ENCODE measurements at places on chromosomes 4 and X. TPM values are rescaled to one million over a fixed set of nuclear protein-coding genes. Genes with fewer than 3 reads are reported as not detected.
A peak's percentile ranks its signal among the peaks of the same experiment; 100 is the strongest.

GABRG1 gene
- not detected for total RNA-seq

SOWAHB gene
- total RNA-seq, result not detected

PROM1 gene
- 0.22 TPM for total RNA-seq

TSPAN6 gene
- not detected for total RNA-seq

MEPE gene
- total RNA-seq, result not detected

COMMD8 gene
- 21.6 TPM for total RNA-seq

ADRA2C gene
- total RNA-seq, result not detected

SLC6A14 gene
- not detected for total RNA-seq

DGKK gene
- not detected for total RNA-seq

SHOX gene
- total RNA-seq, result not detected

USP17L25 gene
- total RNA-seq, result not detected

DNA sequence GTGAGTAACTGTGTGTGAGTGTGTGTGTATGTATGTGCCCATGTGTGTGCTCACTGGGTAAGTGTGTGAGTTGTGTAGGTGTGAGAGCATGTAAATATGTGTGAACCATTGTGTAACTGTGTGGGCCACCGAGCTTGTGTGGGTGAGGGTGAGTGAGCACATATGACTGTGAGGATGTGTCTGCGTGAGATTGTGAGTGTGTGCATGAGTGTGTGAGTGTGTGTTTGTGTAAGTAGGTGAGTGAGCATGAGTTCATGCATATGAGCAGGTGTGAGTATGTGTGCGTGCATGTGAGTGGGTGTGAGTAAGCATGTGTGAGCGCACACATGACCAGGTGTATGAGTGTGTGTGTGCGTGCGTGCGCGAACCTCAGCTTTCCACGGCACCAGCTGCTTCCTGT is 1.4 kb upstream of the ATP2B3 start:
- DNase-seq, result no peak

- DNase-seq, result peak; percentile 20
Observed at GRCh38 chrX:150548684-150549083, 19.7 kb upstream of the MTM1 start.

- DNase-seq, result no peak
Observed at GRCh38 chr4:110107866-110108265, 90.5 kb downstream of the ELOVL6 start.

GRCh38 chr4:69760455-69760854 is at the start of gene SULT1B1:
Gene SULT1B1, minus strand, starts transcription at chr4:69760620. Its CDS starts 5,403 bp downstream, at chr4:69755217.
- DNase-seq, result peak; percentile 52

DNA sequence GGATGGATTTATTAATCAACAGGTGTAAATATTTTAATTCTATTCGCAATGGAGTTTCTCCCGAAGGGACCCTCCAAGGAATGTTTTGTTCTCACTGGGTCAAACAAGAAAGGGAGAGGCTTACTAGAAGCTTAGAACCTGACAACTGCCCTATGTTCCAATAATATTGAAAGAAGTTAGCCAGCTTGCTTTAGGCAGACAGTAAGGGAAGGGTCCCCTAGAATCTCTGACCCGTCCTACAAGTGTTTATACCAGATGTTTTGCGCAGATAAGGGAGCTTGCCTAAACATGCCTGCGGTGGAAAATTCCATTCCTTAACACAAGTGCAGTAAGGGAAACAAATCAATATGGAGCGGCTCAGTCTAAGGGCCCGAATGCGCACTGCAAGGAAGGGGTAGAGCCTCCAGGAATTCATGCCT is 17.7 kb downstream of the IL21 start:
- DNase-seq, result no peak

GRCh38 chr4:41683326-41683725 is 65.2 kb downstream of the PHOX2B start:
- DNase-seq, result no peak

DNA sequence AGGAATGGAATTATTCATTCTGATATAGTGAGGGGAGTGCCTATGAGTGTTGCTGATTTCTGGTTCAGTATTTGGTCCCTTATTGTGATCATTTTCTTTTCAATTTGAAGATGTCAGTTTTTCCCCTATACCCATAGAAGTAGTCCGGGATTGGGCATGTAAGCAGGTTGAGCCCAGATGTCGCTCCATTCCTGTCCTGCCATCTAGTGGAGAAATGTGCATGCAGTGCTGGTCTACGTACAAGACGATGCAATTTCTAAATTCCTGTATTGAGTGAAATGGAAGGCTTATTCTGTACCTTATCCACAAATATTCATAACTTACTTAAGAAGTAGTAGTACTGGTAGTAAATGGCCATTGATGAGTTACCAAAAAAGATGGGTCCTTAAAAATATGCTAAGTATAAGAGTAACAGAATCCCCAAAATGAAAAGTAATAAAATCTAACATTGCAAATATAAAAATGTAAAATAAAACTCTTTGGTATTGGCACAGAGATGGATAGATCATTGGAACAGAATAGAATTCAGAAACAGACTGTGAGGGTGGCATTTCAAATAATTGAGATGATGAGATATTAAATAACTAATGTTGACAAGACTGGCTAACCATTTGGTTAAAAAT is 60.9 kb downstream of the UGT8 start:
- peak; percentile 27 for DNase-seq

DNA sequence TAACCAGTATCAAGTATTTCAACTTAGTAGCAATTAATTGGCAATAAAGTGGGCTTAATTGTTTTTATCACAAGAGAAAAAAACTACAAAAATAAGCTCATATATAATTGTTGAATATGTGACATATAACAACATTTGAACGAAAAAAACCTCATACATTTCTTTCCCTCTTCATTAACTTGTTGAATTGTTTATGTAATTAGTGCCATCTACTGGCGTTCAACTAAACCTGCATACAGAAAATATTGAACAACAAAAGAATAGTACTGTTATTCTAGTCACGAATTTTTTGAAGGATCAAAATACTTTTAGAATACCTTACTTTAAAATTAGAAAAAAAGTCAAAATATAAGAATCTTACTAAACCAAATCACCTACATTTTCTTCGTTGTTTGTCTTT is 586.5 kb upstream of the FTHL17 start:
- no peak for DNase-seq

DNA sequence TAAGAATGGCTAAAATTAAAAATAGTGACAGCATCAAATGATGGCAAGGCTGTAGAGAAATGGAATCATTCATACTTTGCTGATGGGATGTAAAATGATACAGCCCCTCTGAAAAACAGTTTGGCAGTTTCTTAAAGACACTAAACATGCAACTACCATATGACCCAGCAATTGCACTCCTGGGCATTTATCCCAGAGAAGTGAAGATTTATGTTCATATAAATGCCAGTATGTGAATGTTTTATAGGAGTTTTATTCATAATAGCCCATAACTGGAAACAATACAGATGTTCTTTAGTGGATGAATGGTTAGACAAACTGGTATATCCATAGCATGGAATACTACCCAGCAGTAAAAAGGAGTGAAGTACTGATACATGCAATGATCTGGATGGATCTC is 43.3 kb downstream of the REPS2 start:
- no peak for DNase-seq

- DNase-seq, result no peak
Observed at GRCh38 chrX:152520653-152521052, 69.5 kb upstream of the GABRA3 start.

DNA sequence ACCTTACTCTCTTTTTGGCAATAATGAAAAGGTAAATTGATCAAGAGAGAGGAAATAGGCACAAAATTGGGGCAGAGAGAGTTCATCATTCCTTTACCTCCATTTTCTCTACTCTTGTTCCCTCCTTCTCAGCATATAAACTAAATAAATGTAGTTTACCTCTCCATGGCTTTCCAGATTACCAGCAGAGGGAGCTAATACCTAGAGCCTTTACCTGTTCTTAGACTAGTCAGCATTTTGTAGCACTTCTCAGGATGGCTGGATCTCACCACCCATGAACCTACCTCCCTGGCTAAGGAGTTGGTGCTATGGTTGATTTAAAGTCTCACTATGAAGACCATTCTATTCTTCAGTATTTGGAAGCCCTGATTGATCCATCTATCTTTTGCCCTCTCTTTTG is 15.7 kb downstream of the OFD1 start:
- no peak for DNase-seq

DNA sequence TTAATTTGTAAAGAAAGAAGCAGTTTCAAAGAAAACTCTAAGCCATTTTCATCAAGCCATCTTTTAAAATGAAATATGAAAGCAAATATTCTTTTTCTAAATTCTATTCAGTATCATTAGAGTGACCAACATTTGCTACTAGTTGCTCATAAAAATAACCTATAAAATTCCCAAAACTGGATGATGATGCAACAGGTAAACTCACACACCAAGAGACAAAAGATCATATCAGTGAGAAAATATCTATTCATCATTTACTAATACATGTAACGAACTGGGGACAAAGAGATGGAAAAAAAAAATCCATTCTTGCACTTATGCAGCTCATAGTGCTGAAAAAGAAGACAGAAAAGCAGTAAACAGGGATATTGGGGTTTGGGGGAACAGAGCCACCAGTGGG is 48.1 kb downstream of the PDGFC start:
- DNase-seq, result no peak

DNA sequence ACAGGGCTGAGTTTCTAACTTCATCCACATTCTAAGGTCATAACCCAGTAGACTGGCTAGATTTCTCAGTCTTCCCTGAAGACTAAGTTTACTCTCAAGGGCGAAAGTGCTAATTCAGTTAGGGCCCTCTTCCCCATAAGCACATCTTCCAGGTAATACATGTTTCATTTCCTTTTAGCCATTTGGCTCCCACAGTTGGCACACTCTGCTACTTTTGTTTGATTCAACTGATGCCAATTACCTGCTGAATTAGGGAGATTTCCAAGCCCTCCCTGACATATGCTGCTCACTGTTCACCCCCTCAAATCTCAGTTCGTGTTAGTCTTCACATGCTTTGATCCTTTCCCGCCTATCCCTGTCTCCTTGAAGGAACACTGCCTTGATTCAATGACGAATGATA is 17.0 kb upstream of the WDR17 start:
- DNase-seq, result no peak

GRCh38 chrX:25154168-25154567 is 138.4 kb upstream of the ARX start:
- no peak for DNase-seq

DNA sequence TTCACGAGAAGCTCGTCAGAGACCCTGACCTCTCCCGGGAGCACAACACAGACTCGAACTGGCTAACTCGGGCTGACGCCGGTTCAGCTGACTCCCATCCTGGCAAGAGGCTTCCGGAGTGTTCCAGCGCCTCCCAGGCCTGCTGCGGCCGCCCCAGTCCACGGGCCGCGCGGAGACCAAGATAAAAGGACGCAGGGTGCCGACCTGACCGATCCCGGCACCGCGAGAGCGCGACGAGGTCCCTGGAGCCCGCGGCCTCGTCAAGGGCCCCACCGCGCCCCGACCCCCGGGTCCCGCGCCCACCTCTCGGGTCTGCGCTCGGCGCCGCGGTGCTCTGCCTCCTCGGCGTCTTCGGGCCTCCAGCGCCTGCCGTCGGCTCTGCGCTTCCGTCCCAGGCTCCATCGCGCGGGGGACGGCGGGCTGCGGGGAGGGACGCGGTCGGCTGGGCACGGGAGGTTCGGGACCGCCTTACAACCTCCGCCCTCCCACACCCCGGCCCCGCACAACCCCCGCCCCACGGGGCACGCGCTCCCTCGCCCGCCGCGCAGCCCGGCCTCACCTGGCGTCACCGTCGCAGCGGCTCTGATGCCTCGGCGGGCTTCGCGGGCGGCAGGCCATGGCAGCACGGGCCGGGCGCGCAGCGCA is 426 bp downstream of the SLBP start:
- DNase-seq, result peak; percentile 52

DNA sequence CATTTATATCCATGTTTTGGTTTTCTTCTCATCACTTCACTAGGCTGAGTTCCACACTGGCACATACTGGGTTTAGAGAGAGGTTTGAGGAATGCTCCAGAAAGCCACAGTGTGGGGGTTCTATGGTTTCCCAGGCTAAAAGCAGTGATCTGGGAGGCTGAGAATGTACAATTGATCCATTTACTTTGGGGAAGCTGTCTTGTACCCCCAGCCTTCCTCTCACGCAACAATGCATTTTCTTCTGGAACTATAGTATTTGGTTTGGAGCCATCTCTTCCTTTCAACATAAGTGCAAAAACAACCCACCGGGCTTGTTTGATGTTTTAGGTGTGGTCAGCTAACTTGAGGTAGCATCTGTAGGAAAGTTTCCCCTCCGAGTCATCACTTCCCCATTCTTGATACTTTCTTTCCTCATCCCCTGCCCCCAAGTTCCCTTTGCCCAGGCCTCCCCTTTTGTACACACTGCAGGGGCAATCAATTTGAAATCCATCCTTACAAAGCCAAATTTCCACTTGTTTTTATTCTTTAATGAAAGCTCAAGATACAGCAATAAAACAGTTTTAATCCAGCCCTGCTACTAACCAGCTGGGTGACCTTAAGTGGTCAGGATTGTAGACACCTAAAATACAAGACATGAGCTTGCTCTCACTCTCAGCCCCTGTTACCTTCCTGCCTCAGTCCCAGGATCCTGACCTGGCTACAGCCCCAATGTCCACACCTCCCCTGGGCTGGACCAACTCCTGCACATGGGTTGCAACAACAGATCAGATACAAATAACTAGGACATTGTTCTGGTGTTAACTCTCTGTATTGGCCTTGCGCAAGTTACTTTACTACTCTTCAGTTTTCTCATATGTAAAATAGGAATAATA is 109.2 kb downstream of the FHDC1 start:
- no peak for DNase-seq

- DNase-seq, result no peak
Observed at GRCh38 chr4:6924361-6924779, 14.7 kb downstream of the TBC1D14 start.

GRCh38 chrX:149497626-149498025 is 7.5 kb downstream of the IDS start:
- DNase-seq, result no peak

DNA sequence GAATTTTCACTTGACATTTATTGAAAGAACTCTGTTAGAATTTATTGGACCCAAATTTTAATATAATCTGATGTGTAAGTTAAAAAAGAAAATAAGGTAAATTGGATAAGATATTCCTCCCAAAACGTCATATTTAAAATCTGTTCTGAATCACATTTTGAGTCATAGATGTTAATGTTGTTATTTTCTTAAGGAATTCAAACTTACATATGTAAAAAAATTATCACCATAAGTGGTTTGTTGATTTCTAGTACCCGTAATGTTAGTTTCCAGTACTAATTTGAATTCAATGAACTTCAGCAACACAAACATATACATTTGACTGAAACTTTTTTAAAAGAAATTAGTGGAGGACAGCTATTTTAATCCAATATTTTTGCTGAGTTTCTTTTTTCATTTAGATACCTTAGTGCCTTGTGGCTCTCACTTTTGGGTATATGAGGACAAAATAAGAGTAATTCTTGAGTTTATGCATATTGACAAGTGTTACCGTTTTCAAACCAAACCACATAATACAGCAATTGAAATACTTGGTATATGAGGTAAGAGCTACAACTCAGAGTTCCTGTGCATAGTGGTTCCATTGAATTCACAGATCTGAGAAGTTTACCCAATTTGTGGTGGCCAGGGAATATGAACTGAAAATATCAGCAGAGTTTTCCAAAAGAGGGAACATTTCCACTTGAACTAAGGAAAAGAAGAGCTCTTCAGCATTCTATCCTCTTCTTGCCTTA is 71.8 kb downstream of the C4orf46 start:
- no peak for DNase-seq

Measured in activated T-cell treated with anti-CD3 and anti-CD28 coated beads, Interleukin-2, amount 50 U/mL, for 72 hours (primary cell).